ENCODE measurements at places on chromosomes 4 and X.

DNA sequence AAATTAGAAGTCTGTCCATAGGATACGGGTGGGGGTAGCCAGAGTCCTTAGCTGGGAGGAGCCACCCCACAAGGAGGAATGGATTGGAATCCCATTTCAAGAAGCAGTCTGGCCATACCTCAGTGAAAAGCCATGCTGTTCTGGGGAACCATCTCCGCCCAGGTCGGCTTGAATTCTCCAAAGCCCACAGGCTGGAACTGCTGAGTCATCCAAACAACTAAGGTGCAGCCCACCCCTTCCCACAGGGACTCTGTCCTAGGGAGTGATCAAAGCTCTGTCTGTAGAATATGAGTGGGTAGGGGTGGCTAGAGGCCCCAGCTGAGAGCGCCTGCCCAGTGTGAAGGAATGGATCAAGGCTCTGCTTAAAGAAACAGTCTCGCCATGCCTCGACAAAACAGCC is 38.8 kb downstream of the ZXDA start:
- no peak overlapping the region for H3K4me3 ChIP-seq
- H3K36me3 ChIP-seq: no peaks in the 10 kb centered on the region
- no peak overlapping the region for H3K27ac ChIP-seq

- no peaks in the 10 kb centered on the region for H3K27me3 ChIP-seq
- no peak for DNase-seq
- H3K27ac ChIP-seq: no peak overlapping the region
These were observed 653.8 kb upstream of the GALNT7 start for GRCh38 chr4:172514801-172515200.

- H3K4me1 ChIP-seq: peaks cover 34% of the 10 kb centered on the region
These were observed 223.4 kb downstream of the BCOR start for GRCh38 chrX:39874202-39874816.

DNA sequence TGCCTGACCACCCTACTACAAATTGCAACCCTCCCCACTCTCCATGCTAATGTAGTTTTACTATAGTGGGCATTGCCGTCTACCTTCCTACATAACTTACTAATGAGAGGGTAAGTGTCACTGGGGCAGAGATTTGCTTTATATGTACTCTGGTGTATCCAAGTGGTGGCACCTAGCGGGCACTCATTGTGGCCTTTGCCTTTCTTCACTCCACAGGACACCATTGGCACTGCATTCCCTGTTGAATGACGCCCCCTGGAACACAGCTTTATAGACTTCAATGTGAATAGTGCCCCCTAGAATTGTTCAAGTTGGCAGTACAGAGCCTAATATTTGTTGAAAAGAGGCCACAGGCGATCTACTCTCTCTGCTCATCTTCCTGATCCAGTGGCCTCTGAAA is 215.8 kb downstream of the MID1IP1 start:
- no peaks in the 10 kb centered on the region for H3K27me3 ChIP-seq
- DNase-seq: no peak
- no peak overlapping the region for H3K27ac ChIP-seq
- H3K4me3 ChIP-seq: no peak overlapping the region
- H3K36me3 ChIP-seq: no peaks in the 10 kb centered on the region
- no peaks in the 10 kb centered on the region for H3K4me1 ChIP-seq

DNA sequence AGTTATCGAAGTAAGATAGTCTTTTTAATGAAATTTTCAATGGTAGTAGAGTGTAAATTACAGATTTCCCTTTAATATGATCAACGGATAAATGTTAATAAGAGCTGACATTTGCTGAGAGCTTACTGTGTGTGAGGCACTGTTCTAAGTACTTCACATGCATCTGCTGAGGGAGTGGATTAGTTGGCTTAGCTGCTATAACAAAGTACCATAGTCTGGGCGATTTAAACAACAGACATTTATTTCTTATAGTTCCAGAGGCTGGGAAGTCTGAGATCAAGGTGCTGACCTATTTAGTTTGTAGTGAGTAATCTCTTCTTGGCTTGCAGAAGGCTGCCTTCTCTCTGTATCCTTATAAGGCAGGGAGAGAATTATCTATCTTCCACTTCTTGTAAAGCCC is 174.3 kb downstream of the CEP135 start:
- DNase-seq: no peak
- H3K36me3 ChIP-seq: no peaks in the 10 kb centered on the region
- H3K27ac ChIP-seq: no peak overlapping the region
- H3K4me3 ChIP-seq: no peak overlapping the region
- H3K27me3 ChIP-seq: peaks cover 13% of the 10 kb centered on the region

All from activated CD4-positive, alpha-beta T cell treated with anti-CD3 and anti-CD28 coated beads, Interleukin-2, amount 10 ng/mL, durations not matched to agents 24 days and 14 days (primary cell).